ENCODE measurements at places on chromosomes 4 and X. TPM values are rescaled to one million over a fixed set of nuclear protein-coding genes. Genes with fewer than 3 reads are reported as not detected.

DNA sequence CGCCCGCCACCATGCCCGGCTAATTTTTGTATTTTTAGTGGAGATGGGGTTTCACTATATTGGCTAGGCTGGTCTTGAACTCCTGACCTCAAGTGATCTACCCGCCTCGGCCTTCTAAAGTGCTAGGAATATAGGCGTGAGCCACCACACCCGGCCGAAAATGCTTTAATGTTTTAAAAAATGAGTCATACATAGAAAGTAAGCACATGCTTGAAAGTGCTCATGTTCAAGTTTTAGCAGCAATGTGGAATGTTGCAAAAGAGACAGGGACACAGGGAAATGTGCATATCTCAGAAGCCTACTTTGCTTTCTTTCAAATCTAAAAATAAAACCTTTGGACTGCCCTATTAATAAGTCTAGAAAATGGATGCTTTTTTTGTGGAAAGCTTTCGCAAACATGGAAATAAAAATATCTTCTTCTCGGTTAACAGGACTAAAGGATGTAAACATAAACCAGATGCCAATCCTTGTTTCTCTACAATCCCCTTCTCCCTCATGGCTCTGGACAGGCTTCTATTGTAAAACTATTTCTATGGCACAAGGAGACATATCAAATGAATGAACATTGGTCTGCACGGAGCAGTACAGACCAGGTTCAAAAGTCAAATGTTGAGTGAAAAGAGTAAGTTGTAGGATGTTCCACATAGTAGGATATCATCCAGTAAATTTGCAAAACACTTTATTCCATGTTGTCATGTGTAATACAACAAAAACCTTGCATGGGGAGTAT, 15.0 kb downstream of the MECP2 start:
- no peak for DNase-seq
- H3K27me3 ChIP-seq, result no peaks in the 10 kb centered on the region
- H3K4me3 ChIP-seq, result no peak overlapping the region
- peaks cover 19% of the 10 kb centered on the region for H3K36me3 ChIP-seq
- peaks cover 1% of the 10 kb centered on the region for H3K4me1 ChIP-seq

DNA sequence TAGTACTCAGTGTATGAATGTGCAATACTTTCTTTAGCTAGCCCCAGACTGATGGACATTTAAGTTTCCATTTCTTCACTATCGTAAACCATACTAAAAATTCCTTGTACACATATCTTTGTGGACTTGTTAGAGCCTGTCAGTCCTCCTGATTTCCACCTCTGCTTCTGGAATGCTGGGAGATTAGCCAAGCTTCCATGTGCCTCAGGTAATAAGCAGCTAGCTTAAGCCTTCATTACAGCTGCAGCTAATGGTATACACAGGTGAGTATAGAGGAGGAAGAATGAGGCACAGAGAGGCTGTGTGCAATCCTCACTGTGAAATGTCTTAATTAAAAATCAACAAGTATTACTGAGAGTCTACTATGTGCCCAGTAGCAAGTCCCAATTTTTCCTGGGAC, 9.8 kb downstream of the SMIM9 start:
- H3K4me1 ChIP-seq, result no peaks in the 10 kb centered on the region
- H3K36me3 ChIP-seq, result no peaks in the 10 kb centered on the region
- H3K4me3 ChIP-seq, result no peak overlapping the region
- no peaks in the 10 kb centered on the region for H3K27me3 ChIP-seq

- no peak overlapping the region for H3K4me3 ChIP-seq
- H3K27me3 ChIP-seq, result no peaks in the 10 kb centered on the region
- DNase-seq, result no peak
These were observed 45.1 kb downstream of the JADE3 start for GRCh38 chrX:46957297-46957696.

GRCh38 chr4:15832523-15833451, 54.7 kb downstream of the CD38 start:
- no peaks in the 10 kb centered on the region for H3K4me1 ChIP-seq
- H3K27me3 ChIP-seq, result no peaks in the 10 kb centered on the region
- H3K36me3 ChIP-seq, result peaks cover 4% of the 10 kb centered on the region
- H3K27ac ChIP-seq, result no peak overlapping the region

Gene ZNF157
- total RNA-seq, result 1.1 TPM

All from mesothelial cell of epicardium (in vitro differentiated cells).